Stimulated activated CD8-positive, alpha-beta memory T cell treated with anti-CD3 and anti-CD28 coated beads, Interleukin-15, amount 100 ng/mL, for 1 hour (primary cell): ENCODE measurements at places on chromosomes 11 and 22.

- no peak for DNase-seq
Measured at GRCh38 chr11:75652936-75653335, 15.9 kb downstream of the MAP6 start.

- no peak for DNase-seq
Measured at GRCh38 chr22:36226189-36226588, 13.1 kb downstream of the APOL2 start.

DNA sequence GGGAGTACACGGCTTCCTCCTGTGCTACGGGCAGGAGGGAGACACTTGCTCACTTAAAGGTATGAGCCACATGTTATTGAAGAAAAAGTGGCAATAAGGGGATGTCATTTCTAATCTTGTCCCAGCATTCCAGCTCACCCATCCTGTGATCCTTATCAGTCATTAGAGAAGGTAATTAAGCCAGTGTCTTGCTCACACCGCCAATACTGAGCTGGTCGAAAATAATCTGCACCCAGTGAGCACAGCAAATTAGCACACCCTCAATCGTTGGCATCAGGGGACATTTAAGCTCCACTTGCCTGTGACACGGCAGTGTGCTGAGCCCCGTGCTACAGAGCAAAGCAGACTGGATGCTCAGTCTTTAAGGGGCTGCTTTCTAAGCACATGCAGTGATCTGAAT lies 510.7 kb downstream of the OPCML start:
- DNase-seq, result no peak

DNA sequence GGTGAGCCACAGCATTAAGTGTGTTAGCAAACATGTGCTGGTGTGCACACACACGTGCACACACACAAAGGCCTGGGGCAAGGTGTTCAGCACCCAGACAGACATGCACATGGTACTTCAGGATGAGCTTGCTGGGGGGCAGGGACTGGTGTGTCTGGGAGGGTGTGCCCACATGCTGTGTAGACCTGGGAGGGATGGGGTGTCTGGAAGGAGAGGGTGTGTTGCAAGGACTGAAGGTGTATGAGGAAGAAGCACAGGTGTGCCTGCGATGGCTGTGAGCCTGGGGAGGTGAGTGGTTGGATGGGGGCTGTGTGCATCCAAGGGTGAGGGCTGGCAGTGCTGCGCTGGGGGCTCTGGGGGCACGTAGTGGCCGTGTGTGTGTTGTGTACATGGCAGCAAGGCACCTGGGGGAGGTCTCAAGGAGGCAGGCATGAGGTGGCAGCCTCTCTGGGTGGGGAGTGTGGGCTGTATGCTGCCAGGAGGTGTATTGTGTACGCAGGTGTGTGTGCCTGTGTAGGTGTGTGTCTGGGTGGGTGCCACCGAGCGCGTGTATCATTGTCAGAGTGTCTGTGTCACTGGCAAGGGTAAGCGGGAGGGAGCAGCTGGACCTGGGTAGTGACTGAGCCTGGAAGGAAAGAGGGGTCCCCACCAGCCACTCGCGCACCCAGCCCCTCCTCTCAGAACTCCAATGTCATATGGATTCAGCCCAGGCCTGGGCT lies 2.2 kb downstream of the NRXN2 start:
- DNase-seq, result no peak

- no peak for DNase-seq
Measured at GRCh38 chr11:91247009-91247735, 977.4 kb upstream of the FAT3 start.

DNA sequence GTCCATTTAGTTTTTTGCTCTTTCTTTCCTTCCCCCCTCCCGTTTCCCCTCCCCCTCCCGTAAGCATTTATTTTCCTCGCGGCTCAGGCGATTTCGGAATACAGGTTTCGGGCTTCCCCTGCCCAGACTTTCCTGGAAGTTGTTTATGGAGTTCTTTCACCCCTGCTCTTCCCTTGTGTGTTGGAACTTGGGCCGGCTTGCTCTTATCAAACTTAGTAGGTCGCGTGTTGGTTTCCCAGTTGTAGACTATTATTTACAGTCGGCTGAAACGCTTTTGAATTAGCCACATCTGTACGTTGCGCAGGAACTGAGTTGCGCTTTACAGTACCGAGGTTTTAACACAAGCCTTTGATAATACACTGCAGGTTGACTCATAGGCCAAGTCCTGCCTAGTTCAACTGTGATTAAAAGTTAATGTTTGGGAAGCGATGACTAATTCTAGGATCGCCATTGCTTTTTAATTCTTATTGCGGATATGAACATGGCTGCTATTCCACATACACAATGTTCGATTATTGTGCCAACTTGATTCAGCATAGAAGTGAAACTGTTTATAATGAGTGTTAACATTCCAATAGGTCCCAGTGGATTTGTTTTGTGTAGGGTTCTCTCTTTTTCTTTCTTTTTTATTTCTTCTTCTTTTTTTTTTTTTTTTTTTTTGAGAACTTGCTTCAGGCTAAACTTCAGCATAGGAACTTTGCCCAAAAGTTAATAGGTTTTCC lies 1.7 kb downstream of the YAP1 start:
- DNase-seq, result no peak

DNA sequence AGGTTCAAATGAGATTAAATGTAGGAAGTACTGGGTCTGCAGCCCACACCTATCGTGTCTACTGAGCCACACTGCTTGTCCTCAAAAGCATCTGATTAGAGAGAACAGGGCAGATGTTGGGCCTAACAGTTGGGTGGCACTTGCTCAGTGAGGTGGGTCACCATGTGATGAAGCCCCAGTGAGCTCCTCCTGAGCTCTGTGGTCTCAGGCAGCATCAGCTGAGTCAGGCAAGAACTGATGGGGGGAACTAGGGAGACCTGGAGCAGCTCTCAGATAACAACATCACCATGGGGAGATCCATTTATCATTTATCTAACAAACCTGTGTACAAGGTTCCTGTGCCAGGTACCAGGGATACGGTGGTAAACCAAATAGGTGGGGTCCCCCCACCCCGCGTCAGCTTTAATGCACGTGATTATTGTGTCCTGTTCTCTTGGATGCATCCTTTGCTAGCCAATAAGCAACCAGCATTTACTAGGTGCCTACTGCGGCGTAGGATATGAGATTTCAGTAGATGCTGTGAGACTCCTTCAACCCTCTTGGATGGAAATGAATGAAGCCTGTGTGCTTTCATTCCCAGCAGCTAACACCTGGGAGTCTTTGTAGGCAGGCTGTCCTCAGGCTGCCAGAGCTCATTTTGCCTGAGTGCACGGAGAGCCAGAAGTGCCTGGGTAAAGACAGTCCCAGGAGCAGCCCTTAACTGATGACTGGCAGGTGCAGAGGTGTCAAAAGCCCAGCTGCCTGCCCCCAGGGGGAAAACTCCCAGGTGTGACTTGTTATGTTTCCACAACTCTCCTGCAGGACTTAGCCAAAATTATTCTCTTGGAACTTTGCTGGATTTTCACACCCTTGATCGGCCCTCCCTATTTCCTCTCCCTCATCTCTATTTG lies 73.6 kb upstream of the NARS2 start:
- DNase-seq, result no peak

- no peak for DNase-seq
Measured at GRCh38 chr11:76277298-76278175, 71.2 kb upstream of the WNT11 start.

GRCh38 chr11:70592641-70593165 lies 194.4 kb downstream of the CTTN start:
- no peak for DNase-seq

GRCh38 chr11:119974051-119974450 lies 163.9 kb downstream of the TRIM29 start:
- no peak for DNase-seq

GRCh38 chr11:19929147-19929546 lies 216.5 kb downstream of the NAV2 start:
- no peak for DNase-seq

DNA sequence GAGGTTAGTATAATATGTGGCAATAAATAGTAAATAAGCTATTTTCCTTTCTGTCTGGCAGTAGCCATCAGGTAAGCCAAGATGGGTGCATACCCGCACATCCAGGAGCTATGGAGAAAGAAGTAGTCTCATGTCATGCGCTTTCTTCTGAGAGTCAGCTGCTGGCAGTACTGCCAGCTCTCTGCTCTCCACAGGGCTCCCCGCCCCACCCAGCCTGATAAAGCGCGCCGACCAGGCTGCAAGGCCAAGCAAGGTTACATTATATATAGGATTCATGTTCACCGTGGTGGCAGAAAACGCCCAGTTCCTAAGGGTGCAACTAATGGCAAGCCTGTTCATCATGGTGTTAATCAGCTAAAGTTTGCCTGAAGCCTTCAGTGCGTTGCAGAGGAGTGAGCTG lies 126.2 kb downstream of the ATG16L2 start:
- DNase-seq, result no peak

DNA sequence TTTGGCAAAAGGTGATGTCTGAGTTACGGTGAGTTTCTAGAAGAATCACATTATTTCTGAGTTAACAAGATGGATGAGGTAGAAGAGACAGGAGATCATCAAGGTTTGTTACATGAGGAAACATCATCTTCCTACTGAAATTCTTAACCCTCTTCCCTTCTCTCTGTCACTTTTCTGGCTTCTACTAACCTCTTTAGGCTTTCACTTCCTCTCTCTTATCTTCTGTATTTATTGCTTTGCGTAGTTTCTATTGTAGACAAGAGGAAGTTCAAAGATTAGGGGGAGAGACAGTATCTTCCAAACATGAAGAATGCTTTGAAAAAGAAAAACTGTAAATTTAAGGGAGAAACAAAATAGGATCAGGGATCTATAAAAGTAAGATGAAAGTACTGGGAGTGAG lies 75.4 kb downstream of the TRPC6 start:
- DNase-seq, result no peak

GRCh38 chr11:35324981-35325380 lies 94.4 kb downstream of the SLC1A2 start:
- DNase-seq, result no peak

DNA sequence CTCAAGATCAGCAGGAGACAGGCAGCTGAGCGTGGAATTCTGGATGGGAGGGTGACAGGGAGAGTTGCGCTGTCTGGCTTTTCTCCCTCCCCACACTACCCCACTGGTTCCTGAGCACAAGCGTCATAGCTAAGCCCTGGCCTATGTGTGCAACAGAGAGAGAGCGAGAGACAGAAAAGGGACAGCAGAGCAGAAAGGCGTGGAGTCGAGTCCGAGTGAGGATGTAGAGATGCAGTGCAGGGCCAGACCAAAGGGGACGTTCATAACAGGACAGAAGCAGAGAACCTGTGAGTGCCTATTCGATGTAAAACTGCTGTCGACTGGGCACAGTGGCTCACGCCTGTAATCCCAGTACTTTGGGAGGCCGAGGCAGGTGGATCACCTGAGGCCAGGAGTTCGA lies 94.0 kb upstream of the TMEM45B start:
- no peak for DNase-seq

DNA sequence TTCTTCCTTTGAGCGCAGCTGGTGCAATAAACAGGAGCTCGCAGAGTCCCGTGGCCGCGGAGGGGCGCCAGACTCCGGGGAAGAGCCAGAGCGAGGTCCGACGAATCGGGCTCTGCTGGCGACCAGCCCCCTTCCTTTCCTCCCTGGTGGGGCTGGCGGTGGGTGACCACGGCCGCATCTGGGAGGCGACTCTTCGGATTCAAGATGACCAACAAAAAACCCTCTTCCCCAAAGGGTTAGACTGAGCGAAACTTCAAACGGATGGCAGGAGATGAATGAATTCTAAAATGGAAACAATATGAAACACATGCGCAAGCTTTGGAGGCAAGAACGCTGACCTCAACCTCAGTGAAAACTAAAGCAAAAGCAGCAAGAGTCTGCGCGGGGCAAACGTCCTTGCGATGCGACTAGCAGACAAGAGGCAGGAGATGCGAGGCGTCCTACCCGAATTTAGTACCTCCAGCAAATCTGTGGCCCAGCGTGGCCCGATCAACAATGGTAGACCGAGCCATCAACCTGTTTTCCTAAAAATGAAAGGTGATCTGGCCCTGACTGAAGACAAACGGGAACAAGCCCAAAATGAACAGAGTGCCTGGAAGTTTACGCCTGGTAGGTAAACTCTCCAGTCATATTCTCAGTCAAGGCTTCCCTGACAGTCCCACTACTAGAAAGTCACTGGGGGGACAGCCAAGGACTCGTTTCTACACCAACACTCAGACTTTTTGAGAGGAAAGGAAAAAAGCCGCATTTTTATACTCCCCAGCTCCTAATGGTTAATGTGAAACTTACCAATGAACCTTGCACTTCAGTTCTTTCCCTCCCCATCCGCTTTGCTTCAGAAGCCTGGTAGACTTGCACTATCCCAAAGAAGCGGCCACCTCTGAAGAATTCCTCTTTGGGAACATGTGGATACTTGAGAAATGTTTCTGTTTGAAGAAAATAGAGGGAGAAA lies 11.6 kb downstream of the MMP3 start:
- DNase-seq, result no peak

- no peak for DNase-seq
Measured at GRCh38 chr11:128508770-128509510, 78.4 kb downstream of the ETS1 start.

GRCh38 chr11:73321604-73322381 lies 13.7 kb downstream of the ARHGEF17 start:
- no peak for DNase-seq

- DNase-seq, result no peak
Measured at GRCh38 chr11:10324474-10324873, 19.6 kb downstream of the ADM start.

- DNase-seq, result no peak
Measured at GRCh38 chr11:63564056-63564774, 1.0 kb upstream of the PLAAT2 start.

GRCh38 chr11:31676280-31676982 lies 134.7 kb downstream of the PAX6 start:
- no peak for DNase-seq

DNA sequence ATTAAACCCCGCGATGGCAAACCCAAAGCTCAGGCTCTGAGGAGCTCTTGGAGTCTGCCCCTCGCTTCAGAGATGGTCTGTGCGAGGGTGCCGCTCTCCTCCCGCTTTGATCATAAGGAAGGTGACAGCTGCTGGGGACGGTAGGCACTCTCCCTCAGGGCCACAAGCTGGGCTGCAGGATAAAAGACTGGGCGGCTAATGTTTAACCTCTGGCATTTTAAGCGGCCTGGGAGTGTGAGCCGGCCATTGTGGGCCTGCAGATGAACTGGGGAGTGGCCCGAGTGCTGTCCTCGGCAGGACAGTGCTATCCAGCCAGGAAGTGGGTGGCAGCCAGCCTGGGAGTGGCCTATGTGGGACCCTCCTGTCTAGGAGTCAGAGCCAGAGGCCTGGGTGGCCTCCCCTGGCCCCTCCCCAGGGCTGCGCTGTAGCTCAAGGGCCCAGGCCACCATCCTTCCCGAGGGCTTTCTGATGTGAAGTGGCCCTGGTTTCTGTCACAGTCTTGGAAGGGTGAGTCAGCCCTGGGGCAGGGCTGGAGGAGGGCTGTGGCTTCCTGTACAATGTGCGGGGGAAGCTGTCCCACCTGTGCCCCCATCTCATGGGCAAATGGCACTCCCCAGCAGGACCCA lies 58.7 kb upstream of the PRODH start:
- no peak for DNase-seq
